ENCODE measurements at places on chromosomes 4 and X. TPM values are rescaled to one million over a fixed set of nuclear protein-coding genes. Genes with fewer than 3 reads are reported as not detected.

Gene MAGEB1
- total RNA-seq = not detected

Gene ZNF41
- 7.1 TPM for total RNA-seq

Gene PCDH19
- under 0.01 TPM for total RNA-seq

Gene RHOXF1
- not detected for total RNA-seq

Gene PAGE1
- total RNA-seq = not detected

Gene FGF13
- under 0.01 TPM for total RNA-seq

Gene STARD8
- 4.6 TPM for total RNA-seq

Gene SMIM10L2A
- 1.7 TPM for total RNA-seq

Gene RUFY3
- total RNA-seq = 66.2 TPM

Gene ZNF275
- 7.7 TPM for total RNA-seq

Gene TMPRSS11D
- total RNA-seq = not detected

Gene FAM114A1
- total RNA-seq = 527 TPM

Gene IGFBP7
- total RNA-seq = 2,784 TPM

Gene AMTN
- not detected for total RNA-seq

Gene CCDC110
- 2.3 TPM for total RNA-seq

Gene ENPEP
- 2.1 TPM for total RNA-seq

Gene ERCC6L
- total RNA-seq = 11.3 TPM

Gene ARR3
- total RNA-seq = not detected

Gene SCRG1
- total RNA-seq = 0.56 TPM

Gene SYN1
- 0.28 TPM for total RNA-seq

Gene CFAP47
- under 0.01 TPM for total RNA-seq

Gene RHOXF2B
- not detected for total RNA-seq

Gene TBC1D9
- total RNA-seq = 48.2 TPM

Gene GPRASP2
- total RNA-seq = 29.3 TPM

Gene ADH7
- total RNA-seq = not detected

Gene SFRP2
- total RNA-seq = not detected

Gene PAGE4
- not detected for total RNA-seq

Gene GASK1B
- 81.7 TPM for total RNA-seq

Gene LNX1
- total RNA-seq = 1.2 TPM

Gene GK2
- not detected for total RNA-seq

Gene TMEM154
- 0.96 TPM for total RNA-seq

Gene MAGEC3
- not detected for total RNA-seq

Gene MMAA
- 8.8 TPM for total RNA-seq

Gene RBM47
- total RNA-seq = 2.0 TPM

Gene CSN1S1
- total RNA-seq = not detected

Gene STK26
- total RNA-seq = 11.7 TPM

Gene MAGEA10
- not detected for total RNA-seq

Gene ANKRD50
- total RNA-seq = 52.7 TPM

Gene NEUROG2
- total RNA-seq = not detected

Gene LANCL3
- total RNA-seq = 0.38 TPM

Gene GALNT7
- 42.6 TPM for total RNA-seq

Gene NCAPG
- total RNA-seq = 63.6 TPM

Gene RASSF6
- total RNA-seq = under 0.01 TPM

Gene FAM149A
- total RNA-seq = 2.3 TPM

Gene CABS1
- not detected for total RNA-seq

Gene SGMS2
- 221 TPM for total RNA-seq

Gene FAM9A
- total RNA-seq = not detected

Gene STPG2
- total RNA-seq = 0.56 TPM

Gene MAGEA2B
- not detected for total RNA-seq

Gene ATOH1
- not detected for total RNA-seq

Gene EPHA5
- 7.1 TPM for total RNA-seq

Gene APELA
- total RNA-seq = not detected

Measured in regular cardiac myocyte (primary cell).